MCF 10A (cell line): ENCODE measurements at places on chromosomes 16 and 17.

DNA sequence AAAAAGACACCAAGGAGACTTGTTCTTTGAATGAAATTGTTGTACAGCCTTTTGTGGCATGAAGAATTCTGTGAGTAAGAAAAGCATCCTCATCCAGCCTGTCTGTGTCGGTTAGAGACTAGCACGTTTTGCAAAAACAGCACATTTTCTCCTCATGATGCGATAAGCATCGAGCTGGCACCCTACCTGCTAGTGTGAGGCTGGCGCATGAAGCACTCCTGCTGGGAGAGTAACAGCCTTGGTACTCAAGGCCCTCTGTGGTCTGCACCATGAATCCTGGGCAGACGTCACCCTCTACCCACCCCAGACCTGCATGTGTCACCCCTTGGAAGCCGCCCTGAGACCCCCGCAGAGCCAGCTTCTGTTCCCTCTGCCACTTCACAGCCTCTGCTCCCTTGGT lies 92.6 kb upstream of the TMEM132E start:
- DNase-seq = no peak

GRCh38 chr17:50832864-50833381 lies 2.5 kb upstream of the WFIKKN2 start:
- no peak for DNase-seq

DNA sequence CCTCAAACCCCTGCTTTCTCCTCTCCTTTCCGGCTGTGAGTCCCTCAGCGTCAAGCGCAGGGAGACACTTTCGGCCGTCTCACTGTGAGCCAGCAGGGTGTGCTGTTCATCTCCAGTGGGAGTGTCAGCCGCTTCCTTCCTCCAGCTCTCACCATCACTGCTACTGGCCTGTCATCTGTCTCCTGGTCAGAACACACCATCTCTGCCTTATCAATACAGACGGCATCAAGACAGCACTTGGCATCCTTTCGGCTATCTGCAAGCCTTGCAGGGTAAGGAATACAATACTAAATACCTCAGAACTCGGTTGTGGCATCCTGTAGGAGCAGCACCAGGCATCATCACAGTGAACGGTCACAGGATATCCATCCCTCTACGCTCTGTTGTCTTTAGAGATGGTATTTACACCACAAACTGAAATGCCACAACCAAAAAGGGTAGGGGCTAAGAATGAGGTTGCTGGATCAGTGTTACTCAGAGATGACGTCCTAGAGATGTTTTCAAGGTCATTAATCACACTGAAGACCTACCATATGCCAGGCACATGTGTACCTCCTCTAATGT lies 20.7 kb upstream of the CMTM4 start:
- peak; percentile 26 for DNase-seq

DNA sequence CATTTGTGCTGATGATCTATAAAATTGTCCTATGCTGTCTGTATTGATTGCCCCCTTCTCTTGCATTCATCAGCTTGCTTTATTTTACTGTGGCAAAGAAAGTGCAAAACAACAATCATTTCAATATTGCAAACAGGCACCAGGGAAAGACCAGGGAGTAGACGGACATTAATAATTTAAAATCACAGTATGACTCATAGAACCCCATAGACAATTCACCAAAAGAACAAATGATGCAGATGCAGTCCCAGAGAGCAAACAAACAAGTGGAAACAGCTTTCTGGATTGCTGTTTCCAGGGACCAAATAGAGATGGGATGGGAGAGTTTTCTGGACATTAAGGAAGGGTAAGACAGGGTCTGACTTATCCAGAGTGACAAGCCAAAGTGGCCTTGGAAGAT lies 70.1 kb downstream of the ABCC12 start:
- DNase-seq = no peak

DNA sequence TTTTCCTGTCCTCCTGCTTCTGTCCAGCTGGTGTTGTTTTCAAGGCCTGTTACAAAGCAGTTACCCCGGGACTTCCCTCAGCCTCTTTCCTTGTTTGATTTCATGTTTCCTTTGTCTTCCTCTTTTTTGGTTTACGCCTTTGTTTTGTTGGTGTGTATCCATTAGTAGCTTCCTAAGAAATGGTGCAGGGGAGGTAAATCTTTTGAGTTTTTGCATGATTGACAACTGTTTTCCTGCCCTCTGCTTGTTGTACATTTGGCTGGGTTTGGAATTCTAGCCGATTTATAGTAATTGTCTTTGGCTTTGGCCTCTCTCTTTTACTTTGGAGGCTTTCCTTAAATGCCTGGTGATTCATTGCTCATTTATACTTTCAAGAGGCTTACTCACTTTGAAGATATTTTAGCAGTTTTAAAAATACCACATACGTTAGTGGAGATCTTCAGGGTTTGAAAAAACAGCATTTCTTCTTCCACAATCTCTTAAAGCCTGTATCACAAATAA lies 32.8 kb downstream of the DNAH2 start:
- DNase-seq = peak; percentile 47

DNA sequence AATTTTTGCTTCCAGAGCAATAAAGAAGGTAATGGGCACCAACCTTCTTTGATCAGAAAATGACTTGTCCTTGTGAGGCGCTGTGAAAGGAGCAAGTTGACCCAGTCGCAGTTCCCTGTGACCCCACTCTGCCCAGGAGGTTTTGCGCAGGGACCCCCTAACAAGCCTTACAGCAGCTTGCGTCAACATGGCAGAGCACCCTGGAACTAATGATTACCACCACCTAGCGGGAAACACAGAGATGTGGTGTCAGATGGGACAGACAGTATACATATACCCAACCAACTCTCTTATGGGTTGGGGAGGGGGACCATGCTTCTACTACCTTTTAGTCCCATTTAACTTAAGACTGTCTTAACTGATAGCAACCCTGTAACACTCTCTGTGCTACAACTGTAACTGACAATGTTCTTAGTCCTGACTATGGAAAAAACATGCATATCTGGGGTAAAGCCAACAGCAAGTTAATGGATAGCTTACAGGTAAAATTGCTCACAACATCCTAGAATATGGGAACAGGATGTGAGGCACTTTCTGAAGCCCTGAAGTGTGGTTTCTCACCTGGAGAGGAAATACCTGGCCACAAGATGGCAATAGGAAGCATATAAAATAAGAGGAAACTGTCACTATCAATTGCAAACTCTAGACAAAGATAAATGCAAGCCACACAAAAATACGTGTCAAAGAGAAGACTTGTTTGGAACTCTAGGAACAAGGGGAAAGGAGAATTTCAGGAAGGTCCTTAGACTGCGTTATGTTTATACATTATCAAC lies 3.0 kb downstream of the KARS1 start:
- peak; percentile 15 for DNase-seq

GRCh38 chr17:81511554-81511803 lies 1.1 kb downstream of the ACTG1 start:
- DNase-seq = no peak

DNA sequence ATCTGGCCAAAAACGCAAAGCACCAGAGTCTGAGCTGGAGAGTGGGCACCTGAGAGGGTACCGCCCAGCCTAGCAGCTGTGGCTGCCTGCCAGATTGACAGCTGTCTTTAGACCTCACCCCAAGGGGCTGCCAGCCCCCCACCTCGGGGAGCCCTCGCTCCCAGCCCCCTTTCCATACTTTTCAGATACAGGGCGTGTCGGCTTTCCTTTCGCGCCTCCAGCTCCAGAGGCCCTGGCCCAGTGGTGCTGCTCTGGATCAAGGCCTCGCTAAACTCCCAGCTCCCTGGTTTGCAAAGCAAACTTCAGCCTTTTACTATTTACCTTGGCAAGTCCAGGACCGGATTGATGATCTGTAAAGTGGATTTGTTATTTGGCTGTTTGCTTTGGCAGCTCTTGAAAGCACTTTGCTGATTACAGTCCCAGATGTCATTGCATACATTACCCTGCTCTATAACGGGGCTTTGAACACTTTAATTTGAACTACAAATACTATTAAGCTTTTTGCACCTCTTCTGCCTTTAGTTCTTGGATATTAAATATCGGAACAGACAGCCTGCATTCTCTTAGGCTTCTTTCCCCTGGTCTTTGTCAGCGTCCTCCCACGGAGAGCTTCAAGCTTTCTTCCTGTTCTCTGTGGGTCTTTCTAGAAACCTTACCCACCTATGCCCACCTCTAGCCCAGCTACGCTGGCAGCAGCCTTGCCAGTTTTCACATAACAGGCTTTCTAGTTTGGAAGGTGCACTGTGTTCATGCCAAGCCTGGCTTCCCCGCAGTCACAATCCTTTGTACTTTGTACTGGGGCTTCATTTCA lies 63.6 kb upstream of the TBX2 start:
- DNase-seq = peak; percentile 47

GRCh38 chr16:2689968-2690801 lies 7.9 kb downstream of the KCTD5 start:
- no peak for DNase-seq

DNA sequence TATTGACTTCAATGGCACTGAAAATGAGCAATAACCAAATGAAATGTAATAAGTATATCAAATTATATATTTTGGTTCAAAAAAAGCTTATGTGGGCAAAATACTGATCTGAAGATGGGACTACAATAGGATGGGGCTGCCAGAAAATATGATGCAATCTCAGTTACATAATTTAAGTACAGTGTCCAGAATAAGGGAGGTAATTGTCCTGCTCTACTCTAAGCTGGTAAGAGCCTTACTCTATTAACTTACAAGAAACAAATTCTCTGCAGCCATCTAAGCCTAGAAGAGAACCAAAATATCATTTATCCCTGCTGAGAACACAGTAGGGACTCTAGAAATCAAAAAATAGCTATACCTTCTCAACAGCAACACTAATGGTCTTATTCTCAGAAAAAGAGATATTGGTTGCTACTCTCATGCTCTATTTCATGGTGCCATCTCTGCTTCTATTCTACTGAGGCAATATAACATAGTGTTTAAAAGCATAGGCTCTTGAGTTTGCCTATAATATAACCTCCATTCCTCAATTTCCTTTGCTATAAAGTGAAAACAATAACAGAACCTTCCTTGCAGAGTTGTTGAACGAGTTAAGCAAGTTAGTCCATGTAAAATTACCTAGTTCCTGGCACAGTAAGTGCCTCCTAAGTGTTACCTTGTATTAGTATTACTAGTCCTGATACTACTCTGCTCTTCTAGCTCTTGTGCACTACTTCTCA lies 19.9 kb downstream of the NQO1 start:
- DNase-seq = peak; percentile 53

DNA sequence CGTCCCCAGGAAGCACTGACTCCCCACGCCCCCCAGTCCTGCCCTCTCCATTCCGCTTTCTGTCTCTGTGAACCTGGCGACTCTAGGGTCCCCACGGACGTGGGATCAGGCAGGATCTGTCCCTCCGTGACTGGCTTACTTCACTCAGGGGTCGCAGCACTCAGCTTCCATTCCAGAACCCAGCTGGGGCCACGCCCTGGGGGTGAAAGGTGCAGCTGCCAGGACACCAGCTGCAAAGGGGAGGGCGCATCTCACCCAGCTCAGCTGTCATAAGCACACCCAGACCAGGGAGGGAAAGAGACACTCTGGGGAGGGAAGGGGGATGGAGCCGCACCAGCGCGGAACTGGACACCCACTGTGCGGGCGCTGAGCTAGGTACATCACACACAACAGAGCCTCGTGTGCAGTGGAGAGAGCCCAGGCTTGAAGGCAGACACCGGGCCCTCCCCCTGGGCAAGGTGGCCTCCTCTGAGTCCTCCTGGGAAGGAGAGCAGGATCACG lies 18.5 kb upstream of the HEXD start:
- no peak for DNase-seq

DNA sequence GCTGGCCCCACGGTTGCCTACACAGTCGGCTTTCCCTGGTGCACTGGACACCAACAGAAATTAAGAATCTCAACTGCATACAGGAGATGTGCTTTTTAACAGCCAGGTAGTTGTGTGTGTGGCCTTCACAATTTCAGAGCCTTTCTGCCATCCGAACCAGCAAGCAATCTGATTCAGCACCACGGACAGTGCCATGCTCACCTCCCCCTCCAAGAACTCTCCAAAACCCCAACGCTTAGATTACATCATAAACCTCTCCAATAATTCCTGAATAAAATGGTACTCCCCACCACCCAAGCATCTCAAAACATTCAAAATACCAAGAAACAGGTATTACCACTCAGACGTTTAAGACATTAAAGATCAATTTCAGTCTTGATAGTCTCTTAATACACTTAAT lies 31.8 kb downstream of the USP7 start:
- peak; percentile 56 for DNase-seq

DNA sequence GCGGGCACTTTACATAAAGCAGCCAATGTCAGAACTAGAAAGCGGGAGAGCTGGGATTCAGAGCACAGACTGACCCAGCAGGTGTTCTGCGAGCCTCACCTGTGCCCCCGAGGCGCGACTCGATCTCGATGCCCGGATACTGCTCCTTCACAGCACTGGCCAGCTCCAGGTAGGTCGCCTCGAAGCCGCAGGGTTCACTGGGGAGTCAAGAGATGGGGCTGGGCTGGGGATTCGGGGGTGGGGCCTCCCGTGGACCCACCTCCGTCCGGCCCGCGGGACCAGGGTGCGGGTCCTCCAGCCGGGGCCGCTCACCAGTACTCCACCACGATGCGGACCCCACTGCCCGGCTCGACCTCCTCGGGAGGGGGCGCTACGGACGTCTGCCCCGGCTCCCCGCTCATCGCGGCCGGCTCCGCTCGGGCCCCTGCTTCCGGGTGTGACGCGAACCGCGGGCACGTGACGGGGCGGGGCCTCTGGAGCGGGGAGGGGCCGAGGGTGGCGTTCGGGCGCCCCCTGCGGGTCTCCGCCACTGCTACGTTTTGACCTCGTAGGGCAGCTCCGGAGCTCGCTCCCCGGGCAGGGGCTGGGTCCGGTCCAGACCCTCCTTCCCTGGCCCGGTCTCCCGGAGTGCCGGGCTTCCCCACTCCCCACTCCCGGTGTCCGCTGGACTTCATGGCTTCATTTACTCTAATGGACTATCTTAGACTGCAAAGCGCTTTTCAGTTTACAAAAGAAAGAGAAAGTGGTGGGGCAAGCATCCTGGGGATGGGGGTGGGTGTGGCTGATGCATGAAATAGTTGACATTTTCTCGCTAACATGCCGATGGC lies at the start of gene MIEN1:
Gene MIEN1, minus strand, starts transcription at position 438 of the 827 bp plus-strand sequence. Its CDS starts 37 bp downstream, at position 401.
- peak; percentile 82 for DNase-seq

GRCh38 chr17:42378359-42378958 lies 9.8 kb downstream of the STAT3 start:
- DNase-seq = no peak

GRCh38 chr16:54544553-54545180 lies 258.1 kb upstream of the IRX3 start:
- DNase-seq = no peak

- peak; percentile 66 for DNase-seq
Observed at GRCh38 chr16:29820730-29821642, 724 bp downstream of the MVP start.

- DNase-seq = no peak
Observed at GRCh38 chr17:48594538-48595277, 1.1 kb upstream of the HOXB5 start.

DNA sequence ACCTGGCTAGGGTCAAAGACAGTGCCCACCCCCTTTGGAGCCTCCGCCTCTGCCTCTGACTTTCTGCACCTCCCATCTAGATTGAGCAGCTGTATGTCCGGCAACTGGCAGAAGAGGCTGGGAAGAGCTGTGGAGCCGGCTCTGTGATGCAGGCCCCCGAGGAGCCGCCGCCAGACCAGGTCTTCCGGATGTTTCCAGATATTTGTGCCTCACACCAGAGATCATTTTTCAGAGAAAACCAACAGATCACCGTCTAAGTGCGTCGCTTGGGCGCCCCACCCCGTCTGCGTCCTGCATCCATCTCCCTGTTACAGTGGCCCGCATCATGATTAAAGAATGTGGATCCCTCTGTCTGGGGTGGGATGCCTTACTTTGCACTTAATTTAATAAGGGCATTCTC lies 22.1 kb downstream of the IRF8 start:
- no peak for DNase-seq

GRCh38 chr17:2174468-2175293 lies 119.8 kb downstream of the HIC1 start:
- no peak for DNase-seq

- DNase-seq = no peak
Observed at GRCh38 chr16:12499032-12499745, 304.5 kb downstream of the CPPED1 start.
